NCI-H1105 treated with DMSO at 0.1 percent for 48 hours (cell line): ENCODE measurements at places on chromosomes 6 and 20.

- DNase-seq: peak; percentile 65
Measured at GRCh38 chr6:47780510-47781356, 1.1 kb upstream of the OPN5 start.

GRCh38 chr6:83006270-83006905 is 59.3 kb downstream of the UBE3D start:
- DNase-seq: no peak

DNA sequence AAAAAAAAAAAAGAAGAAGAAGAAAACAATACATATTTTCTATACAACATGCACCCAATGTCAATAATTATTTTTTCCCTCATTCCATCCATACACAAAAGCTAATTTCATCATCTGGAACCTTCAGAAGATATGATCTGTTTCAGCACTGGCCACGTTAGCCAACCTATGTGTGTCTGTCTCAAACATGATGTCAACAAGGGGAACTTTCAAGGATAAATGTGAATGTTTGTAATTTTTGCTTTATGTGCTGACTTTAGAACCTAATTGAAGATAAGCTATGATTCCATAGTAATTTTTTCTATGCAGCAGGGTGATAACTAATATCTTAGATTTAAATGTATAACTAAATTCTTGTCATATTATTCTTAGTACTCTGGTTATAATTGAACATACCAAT is 37.9 kb downstream of the IPCEF1 start:
- DNase-seq: no peak

DNA sequence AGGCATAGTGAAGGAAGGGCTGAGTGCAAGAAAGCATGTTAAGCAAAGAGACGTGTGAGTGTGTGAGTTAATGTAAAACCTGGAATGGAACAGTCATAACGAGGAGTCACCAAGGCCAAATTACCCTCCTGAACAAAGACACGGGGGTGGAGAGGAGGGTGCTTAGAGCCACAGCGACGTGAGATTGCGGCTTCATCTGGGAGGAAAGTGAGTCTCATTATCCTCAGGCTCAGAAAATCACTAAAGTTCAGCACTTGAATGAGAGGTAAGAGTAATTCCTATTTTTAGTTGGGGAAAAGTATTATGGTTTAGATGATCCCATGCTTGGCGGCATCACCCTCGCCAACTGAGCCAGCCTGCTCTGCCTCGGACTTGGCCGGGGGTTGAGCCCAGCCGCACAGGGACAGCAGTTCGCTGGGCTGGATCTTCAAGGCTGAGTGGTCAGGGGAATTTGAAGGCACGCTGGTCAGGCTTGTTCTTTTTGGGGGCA is 136.6 kb downstream of the DTNBP1 start:
- DNase-seq: no peak

- no peak for DNase-seq
Measured at GRCh38 chr20:52937591-52938100, 34.5 kb upstream of the TSHZ2 start.

- no peak for DNase-seq
Measured at GRCh38 chr6:11364971-11365397, 132.5 kb upstream of the NEDD9 start.

DNA sequence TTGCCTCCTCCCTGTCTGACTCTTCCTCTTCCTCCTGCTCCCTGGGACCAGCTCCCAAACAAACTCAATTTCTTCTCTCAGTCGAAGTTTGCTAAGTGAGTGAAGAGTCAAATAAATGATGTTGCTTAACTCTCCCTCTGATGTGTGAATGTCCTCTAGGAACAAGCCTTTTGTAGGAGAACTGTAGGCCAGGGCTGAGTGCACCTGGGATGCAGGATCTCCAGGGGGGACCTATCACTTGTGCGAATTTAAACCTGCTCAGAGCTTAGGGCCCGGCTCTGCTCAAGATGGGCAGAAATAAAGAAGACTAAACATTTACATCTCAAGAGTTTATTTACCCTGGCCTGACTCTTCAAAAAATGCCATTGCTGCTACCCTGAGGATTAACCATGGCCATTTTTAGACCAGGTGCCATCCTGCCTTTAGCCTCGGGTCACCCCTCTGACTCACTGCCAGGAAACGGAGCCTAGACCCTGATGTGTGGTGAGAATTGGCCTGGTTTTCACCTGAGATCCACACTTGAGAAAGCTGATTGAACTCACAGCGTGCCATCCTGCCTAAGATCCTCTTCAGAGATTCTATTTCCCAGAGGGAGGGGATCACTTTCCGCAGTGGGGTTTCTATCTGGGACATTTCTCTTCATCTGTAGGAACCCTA is 63.6 kb upstream of the CD93 start:
- no peak for DNase-seq

DNA sequence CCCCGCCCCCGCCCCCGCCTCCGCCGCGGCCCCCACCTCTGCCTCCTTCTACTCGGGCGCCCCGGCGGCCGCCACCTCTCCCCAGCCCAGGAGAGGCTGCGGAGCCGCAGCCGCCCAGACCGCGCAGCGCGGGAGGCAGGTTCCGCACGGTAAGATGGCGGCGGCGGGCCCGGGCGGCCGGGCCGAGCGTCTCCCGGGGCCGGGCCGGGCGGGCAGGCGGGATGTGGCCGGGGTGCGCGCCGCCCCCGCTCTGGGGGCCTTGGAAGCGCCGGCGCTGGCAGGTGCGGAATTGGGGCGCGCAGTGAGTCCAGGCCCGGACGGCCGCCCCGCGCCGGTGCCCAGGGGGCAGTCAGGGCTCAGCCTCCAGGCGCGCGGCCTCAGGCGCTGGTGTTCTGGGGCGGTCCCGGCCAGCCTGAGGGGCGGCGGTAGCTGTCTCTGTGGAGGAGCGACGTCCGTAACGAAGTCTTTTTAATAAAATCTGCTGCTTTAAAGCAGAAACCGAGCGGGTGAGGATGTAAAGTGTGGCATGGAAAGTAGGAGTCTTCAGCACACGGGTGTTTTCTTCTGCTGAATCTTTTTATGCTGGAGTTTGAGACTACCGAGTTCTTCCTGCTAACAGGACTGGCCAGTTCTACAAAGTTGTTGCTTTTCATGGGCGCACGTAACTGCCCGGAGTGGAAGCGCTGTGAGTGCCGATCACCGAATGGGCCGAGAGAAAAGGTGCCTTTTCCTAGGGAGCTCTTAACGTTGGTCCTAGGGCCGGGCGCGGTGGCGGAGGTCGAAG is at the start of gene GID8:
Gene GID8, plus strand, starts transcription at position 43 of the 784 bp plus-strand sequence. CDS start 3,356 bp downstream, outside the sequence.
- peak; percentile 15 for DNase-seq

DNA sequence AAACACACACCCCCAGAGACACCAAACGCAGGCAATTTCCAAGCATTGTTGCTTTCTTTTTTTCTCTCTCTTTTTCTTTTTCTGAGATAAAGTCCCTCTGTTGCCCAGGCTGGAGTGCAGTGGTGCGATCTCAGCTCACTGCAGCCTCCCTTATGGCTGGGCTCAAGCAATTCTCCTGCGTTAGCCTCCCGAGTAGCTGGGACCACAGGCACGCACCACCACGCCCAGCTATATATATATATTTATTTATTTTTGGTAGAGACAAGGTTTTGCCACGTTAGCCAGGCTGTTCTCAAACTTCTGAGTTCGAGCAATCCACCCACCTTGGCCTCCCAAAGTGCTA is 14.0 kb upstream of the SRSF3 start:
- DNase-seq: no peak

GRCh38 chr6:69846312-69846711 is 20.0 kb upstream of the COL19A1 start:
- no peak for DNase-seq

DNA sequence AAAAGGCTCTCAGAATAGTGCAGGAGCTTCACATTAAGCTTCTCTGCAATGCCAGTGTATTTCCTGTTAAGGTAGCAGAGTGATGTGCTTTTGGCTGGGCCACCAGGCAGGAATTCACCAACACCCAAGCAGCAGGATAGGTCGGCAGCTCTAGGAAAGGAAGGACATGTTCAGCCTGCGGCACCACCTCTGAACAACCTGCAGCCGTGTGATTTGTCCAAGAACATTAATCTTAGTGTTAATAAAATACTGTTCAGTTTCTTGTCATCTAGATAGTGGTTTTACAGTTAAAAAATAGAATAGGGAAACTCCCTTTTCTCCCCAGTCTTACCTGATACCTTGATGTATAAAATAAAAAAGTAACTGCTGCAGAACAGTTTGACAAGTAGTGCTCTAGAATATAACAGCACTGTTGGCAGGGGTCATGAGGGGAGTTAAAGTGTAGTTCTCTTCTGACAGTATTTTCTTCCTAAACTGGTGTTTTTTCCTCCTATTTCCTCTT is 18.8 kb downstream of the ZNF292 start:
- DNase-seq: no peak

- DNase-seq: no peak
Measured at GRCh38 chr6:10312445-10312844, 102.4 kb downstream of the TFAP2A start.

DNA sequence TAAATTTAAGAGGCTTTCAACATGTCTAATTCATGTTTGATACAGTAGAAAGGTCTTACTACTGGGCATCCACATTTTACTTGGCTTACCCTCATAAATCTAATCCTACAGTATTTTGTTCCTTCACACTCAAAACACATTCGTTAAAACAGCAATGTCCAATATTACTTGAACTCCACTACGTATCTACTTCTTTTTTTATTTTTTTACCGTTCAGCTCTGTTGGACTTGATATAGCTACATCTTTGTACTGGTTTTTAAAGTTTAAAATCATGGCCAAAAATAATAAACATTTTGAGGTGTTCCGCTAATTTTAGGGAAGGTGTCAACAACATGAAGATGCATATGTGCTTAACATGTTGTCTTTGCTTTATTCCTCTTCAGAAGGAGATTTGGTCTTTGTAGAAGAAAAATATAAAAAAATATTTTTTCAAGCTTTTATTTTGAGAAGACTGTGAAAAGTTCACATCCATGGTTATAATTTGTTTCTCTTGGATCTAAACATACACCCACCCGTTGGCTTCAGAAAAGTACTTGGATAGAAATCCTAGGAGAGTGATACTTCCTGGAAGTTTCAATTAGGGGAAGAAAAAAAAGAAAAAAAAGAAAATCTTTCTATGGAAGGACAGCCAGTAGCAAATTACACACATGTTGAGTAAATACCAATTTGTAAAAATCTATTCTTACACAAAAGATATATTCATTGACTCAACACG is 71.5 kb downstream of the EPB41L2 start:
- DNase-seq: no peak

DNA sequence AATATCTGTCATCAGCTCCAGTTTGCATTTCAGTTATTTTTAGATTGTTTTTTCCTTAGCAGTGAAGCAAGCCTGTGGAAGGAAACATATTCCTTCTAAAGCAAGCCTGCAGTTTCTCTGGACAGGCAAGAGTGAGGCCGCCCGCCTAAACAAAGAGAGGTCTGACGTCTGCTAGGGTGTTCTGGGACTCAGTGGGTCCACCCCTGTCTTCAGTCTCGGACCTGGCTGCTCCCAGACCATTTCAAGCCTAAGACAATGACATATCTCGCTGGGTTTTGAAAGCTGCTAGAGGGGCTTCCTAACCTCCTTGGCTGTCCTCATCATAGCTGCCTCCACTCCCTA is 36.8 kb upstream of the RNF24 start:
- DNase-seq: no peak
